ENCODE measurements at places on chromosomes 6 and 20.

DNA sequence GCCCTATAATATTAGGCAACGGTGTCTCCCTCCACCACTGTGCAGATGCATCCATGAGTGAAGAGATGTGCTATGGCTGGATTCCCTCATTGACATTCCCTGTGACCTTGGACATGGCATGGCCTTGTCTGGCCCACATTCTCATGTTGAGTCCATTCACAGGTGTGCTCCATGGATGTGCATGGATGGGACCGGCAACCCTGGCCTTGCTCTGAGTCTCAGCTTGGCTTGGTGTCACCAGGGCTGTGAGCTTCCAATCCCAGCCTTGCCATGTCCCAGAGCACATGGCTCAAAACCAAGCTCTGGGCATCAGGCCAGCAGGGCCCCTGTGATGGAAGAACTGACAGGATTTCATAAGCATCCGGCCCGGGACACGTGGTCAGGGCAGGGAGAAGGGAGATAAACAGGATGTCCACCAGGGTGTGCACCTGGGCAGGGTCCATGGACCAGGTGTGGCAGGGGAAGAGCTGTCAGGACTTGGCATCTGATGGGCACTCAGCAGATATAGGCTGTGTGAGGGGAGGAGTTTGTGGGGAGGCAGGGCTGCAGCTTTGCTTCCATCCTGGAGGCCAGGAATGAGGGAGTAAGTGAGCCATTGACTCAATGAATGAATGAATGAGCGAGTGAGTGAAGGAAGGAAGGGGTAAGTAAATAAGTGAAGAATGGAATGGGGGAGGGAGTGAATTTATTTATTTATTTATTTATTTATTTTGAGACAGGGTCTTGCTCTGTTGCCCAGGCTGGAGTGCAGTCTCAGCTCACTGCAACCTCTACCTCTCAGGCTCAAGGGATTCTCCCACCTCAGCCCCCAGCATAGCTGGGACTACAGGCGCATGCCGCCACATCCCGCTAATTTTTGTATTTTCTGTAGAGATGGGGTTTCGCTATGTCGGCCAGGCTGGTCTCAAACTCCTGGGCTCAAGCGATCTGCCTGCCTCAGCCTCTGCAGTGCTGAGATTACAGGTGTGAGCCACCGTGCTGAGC, 15.7 kb downstream of the NRSN2 start:
- DNase-seq, result peak; percentile 94

DNA sequence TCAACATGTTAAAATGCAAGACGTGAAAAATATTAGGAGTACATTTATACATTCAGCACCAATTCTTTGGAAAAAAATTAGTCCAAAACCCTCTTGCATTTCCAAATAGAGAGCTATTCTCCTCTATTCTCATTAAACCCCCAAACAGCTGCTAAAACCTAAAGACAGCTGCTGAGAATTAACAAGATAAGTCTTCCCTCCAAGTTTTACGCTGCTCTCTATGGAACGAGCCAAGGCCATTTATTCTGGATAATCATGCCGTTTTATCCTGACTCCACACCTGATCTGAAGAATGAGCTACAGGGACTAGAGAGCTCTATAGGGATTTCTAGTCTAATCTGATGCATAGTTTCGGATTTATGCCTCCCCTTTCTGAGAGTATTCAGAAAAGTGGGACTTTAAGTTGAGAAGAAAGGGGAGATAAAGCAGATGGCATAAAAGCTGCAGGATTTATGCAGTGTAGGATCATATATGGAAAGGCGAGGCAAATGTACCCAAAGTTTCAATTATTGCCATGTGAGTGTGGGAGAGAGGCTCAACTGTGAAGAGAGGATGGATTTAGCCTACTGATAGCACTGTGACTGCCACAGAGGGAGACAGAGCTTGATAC, 64.7 kb upstream of the HS3ST5 start:
- DNase-seq, result no peak

DNA sequence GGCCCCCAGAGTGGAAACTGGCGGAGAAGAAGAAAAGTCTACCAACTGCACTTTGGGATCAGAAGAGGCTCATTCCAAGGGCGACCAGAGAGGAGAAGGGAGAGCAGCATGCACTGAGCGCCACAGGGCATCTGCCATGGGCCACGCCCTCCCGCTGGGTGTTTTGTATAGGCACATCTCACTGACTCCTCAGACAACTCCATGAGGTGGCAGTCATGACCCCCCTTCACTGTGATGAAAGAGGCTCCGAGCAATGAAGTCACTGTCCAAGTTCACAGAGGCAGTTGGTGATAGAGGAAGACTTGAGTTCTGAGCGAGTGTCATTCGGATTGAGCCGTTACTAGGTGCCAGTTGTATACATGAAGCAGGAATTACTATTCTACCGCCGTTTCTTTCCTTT, 15.4 kb downstream of the BPIFB1 start:
- DNase-seq, result no peak

- no peak for DNase-seq
Measured at GRCh38 chr6:142478117-142478516, 176.3 kb downstream of the ADGRG6 start.

Measured in cardiac septum (tissue), 1 donor.